ENCODE measurements at places on chromosomes 5 and 9.

GRCh38 chr9:86838519-86839497 lies 108.5 kb downstream of the GAS1 start:
- DNase-seq: no peak

GRCh38 chr9:76302947-76303550 lies 91.2 kb downstream of the RFK start:
- peak; percentile 29 for DNase-seq

GRCh38 chr9:114606068-114606467 lies 5.0 kb upstream of the TMEM268 start:
- DNase-seq: no peak

GRCh38 chr5:7628820-7629219 lies 222.1 kb downstream of the CFAP90 start:
- DNase-seq: no peak

DNA sequence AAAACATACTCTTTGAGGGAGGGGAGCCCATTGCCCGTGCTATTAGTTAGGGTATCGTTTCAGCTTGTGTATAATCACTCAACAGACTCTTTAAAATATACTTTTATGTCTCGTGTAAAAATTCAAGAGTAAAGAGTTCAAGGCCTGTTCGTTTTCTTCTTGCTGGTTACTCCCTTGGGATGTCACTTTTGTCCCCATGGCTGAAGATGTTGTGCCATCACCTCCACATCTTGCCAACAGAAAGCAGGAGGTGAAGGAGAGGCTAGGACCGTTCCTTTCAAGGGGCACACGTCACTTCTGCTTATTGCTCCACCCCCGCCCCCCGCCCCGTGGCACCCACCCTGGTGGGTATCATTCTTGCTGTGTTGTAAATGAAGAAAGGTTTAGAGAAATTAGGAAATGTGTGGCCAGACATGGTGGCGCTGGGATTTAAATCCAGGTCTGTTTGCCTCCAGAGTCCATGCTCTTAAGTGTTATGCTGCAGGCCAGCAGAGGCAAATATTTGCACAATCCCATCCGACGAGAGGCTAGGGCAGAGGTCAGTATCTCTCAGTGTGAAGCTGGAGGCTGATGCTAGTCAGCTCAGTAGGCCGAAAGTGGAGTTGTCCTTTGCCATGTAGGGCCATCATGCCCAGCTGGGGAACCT lies 3.0 kb downstream of the MLANA start:
- no peak for DNase-seq

GRCh38 chr9:36169708-36170107 lies 520 bp downstream of the CCIN start:
- no peak for DNase-seq

DNA sequence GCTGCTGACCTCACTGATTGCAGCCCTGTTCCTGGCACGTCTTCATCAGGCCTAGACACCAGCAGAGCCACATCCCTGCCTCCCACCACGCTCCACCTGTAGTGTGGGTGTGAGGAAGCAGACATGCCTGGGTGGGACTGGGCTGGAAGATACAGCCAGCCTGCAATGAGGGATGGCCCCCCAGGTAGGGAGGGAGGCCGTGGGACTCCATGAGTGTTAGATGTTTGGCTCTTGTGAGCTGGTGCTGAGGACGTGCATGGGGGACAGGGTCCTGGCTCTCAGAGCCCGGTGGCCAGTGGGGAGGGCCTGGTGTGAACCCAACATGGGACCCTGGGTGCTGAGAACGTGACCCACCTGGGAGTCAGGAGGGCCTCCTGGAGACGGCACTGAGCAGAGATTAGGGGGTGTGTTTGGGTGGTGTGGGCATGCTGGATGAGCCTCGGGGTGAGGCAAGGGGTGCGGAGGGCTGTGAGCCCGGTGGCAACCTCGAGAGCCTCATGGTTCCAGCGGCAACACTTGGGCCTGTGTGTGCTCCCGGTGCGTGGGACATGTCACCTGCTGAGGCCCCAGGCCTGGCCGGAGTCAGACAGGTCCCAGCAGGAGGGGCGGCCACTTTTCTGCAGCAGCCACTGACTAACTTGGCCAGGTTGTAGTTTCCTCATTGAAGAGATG lies 87.6 kb downstream of the PHF2 start:
- DNase-seq: no peak

- no peak for DNase-seq
Observed at GRCh38 chr9:77843076-77843870, 188.3 kb downstream of the GNAQ start.

DNA sequence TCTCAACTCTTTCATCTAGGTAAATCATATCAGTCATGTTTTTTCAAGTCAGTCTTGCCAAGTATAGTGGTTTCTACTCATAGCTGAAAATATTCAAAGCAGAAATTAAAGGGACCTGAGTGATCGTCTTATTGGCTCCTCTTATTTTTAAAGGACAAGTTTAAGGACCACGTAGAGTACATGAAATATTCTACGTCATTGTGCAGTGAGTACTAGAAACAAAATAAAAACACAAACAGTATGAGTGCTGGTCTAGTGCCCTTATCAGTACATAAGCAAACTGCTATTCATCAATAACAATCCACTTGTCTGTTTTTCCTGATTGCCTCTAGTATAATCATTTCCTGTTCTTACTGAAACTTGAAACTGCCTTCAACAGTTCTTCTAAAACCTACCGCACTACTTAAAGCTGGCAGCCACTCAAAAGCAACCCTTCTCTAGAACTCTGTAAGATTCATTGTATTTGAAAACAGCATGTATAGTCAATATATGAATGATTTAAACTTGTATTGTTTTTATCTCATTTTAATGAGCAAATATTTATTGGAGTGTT lies 853.7 kb downstream of the TAF11L14 start:
- no peak for DNase-seq

- no peak for DNase-seq
Observed at GRCh38 chr5:57751710-57752109, 269.1 kb upstream of the ACTBL2 start.

DNA sequence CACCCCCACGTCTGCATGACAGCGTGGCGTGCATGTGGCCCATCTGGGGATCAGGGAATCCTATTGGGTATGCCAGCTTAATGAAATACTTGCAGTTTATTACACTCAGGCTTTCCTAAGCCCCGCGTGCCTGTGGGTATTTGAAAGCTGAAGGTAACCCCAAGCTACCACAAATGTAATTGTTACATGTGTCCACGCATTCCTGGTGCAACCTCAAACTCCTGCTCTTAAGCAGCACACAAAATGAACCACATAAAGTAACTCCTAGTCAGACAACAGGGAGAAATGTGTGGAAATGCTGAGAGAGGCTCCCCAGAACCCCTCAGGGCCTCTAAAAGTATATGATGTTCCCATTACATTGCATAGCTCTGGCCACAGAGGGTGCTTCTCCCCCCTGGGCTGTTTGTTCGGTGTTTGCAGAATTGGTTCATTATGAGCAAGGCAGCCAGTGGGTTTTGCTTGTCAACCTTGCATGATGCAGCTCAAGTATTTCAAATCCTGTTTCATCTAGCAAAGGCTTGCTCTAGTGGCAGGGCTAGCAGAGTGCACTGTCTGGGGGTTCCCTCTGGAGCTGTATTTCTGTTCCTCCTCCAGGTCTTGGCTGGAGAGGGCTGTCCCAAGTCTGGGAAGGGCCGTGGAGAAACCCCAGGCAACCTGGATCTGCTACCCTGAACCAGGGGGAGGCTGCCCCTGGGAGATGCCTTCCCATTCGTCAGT lies 1.8 kb upstream of the DCANP1 start:
- no peak for DNase-seq

DNA sequence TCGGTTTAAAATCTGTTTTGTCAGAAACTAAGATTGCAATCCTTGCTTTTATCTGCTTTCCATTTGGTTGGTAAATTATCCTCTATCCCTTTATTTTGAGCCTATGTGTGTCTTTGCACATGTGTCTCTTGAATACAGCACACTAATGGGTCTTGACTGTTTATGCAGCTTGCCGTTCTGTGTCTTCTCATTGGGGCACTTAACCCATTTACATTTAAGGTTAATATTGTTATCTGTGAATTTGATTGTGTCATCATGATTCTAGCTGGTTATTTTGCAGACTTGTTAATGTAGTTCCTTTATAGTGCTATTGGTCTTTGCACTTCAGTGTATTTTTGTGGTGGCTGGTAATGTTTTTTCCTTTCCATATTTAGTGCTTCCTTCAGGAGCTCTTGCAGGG lies 36.3 kb upstream of the SMIM15 start:
- no peak for DNase-seq

DNA sequence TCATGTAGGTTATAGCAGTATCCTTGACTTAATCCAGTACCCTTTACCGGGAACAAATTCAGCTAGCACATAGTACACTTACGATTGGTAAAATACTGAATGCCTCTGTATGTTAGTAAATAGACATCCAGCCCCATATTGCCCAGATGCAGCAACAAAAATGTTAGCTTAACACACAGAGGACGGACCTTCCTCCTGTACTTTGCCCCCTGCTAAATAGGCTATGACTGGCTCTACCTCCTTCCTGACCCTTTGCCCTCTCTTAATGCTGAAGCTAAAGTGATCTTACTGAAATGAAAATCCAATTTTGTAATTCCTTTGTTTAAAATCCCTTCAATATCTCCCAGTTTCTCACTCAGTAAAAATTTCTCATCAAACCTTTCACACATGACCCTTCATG lies 183.1 kb downstream of the PARP8 start:
- DNase-seq: no peak

- no peak for DNase-seq
Observed at GRCh38 chr9:75146229-75146628, 57.9 kb downstream of the OSTF1 start.

DNA sequence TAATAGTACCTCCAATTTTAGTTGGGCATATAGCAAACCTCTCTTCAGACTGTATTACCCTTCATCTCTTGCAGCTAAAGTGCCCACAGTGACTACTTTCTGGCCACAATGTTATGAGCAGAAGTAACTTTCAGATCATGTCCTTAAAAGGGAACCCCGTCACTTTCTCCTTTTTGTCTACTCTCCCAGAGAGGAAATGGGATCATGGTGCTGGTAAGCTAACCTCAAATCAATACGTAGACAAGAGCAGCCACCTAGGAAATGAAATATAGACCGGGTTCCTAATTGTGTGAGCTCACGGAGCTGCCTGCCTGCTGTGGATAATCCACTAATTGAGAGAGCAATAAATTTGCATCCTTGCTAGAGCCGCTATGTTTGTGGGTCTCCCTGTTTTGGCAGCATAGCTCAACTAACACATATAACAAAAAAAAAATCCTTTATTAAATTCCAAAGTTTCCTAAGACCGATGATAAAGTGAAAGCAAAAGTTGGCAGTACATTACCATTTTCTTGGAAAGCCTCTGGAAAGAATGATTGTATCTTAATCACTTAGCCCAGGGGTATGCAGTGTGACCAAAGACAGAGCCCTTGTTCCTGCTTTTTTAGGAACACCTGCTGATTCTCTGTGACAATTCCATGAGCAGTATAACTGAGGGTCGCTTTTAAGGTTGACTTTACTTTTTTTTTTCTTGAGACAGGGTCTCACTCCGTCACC lies 5.6 kb upstream of the IL7R start:
- no peak for DNase-seq

DNA sequence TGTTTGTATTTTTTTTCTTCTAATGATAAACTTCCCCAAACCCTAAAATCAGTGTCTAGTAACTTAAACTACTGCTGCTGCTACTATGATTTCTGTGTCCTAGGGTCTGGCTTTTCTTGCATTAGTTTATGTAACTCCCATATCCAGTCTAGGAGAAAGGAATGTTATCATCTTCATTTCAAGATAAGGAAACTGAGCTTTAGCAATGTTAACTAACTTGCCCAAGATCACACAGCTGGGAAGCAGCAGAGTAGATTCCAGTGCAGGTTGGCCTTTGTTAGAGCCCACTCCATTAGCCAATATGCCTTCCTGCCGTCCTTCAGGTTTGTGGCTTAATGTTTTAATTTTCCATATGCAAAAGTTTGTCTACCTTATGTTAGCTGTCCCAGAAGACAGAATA lies 10.4 kb downstream of the TMEM171 start:
- DNase-seq: no peak

DNA sequence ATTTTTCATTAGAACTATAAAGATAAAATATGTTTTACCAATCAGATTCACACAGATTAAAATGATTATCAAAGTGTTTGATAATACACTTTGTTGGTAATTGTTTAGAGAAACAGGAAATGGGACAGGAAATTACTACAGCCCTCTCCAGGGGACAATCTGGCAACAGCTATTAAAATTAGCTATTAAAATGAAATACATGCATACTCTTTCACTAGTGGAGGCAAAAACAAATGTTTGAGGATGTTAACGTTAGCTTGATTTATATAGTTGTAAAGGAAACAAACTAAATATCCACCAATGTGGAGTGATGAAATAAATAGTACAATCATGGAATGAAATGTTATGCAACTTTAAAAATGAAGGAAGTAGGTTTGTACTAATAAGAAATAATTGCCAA lies 53.7 kb downstream of the TARS1 start:
- DNase-seq: no peak

DNA sequence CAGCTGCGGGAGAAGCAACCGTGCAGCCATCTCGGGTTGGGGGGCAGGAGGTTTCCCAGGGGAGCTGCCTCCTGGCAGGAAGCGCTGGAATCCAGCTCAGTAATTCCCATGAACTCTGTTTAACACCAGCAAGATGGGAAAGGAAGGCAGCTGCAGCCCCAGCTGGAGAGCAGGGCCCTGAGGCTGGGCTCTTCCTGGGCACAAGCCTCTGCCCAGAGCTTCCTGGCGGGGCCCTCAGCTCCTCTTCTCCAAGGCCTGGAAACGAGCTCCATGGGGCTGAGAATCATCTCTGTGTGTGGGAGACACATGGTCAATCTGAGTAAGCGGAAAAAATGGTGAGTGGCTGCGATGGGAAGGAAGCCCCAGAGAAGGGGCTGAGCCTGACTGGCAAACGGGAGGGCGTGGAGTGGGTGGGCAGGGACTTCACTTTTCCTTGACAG lies 6.3 kb downstream of the MRPL36 start:
- DNase-seq: no peak

- DNase-seq: no peak
Observed at GRCh38 chr5:171221916-171222315, 87.1 kb upstream of the TLX3 start.

DNA sequence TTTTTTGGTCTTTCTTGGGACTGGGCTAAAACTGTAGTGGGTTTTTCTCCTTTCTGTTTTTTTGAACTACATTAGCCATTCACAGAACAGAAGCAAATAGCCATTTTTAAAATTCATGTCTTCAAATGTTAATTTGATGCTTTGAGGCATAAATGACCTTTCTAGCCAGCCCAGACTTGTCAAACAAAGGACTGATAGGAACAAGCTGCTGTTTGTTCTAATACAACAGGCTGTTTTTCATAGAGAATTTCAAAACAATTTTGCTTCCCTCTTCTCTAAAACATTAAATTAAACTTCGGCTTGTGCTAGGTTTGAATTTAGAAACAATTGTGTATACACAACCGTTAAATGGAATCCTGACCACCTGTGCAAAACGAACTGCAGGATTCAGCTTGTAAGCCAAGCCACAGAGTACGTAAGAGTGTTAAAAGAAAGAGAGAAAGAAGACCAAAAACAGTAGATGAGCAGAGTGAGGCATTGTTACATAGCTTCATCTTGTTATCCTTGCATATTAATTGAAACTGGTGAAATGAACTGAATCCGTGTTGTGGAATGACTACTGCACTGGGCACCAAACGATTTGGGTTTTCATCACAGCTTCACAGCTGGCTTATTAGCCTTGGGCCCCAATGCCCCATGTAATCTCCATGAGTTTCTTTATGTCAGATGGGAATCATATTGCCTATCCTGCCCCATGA lies 100.0 kb downstream of the ZSWIM6 start:
- DNase-seq: no peak

Measured in GM18507 (cell line).